ENCODE measurements at places on chromosomes 16 and 17. TPM values are rescaled to one million over a fixed set of nuclear protein-coding genes. Genes with fewer than 3 reads are reported as not detected.
A peak's percentile ranks its signal among the peaks of the same experiment; 100 is the strongest.

CHST4 gene
- total RNA-seq = not detected

TRPV3 gene
- total RNA-seq = 0.26 TPM

SGF29 gene
- total RNA-seq = 17.4 TPM

MT4 gene
- not detected for total RNA-seq

C16orf46 gene
- 1.0 TPM for total RNA-seq

ASPHD1 gene
- total RNA-seq = 4.0 TPM

SNX20 gene
- 0.36 TPM for total RNA-seq

FAM20A gene
- 0.16 TPM for total RNA-seq

EVI2A gene
- 48.6 TPM for total RNA-seq

CYB561 gene
- 4.6 TPM for total RNA-seq

CMTM2 gene
- total RNA-seq = not detected

TNS4 gene
- not detected for total RNA-seq

TOX3 gene
- total RNA-seq = not detected

TNFRSF12A gene
- total RNA-seq = 217 TPM

CA5A gene
- total RNA-seq = not detected

- DNase-seq = no peak
Observed at GRCh38 chr17:7334938-7335538, 1.3 kb upstream of the ACAP1 start.

DNA sequence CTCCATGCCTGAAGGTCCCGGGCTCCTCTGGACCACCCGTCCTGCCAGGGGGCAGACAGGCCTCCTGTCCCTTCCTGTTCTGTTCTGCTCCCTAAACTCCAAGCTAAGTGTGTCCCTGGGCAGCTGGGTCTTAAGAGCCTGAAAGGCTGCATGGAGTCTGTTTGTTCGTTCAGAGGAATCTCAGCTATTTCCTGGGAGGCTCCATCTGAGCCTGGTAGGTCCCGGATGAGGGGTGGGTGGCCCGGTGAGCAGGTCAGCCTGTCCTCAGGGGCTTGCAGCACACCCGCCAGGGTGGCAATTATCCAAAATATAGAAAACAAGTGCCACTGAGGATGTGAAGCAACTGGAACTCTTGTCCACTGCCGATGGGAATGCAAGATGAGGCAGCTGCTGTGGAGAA is 12.6 kb downstream of the ACTG1 start:
- DNase-seq = no peak

DNA sequence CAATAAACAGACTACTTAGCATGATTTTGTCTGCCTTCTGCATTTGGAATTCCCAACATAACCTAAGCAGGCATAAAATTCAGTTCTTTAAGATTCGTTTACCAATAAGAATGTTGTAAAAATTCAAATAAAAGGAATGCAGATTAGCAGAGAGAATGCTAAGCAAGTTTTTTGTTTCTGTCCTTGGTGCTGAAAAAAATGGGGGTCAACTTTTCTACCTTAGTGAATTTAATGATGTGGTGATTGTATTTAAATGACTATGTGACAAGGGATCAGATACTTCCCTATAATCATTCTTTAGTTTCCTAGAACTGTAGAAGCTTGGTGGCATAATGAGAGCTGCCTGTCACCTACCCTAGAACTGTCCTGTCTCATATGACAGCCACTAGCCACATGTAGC is 159.5 kb downstream of the RBFOX1 start:
- no peak for DNase-seq

- no peak for DNase-seq
Observed at GRCh38 chr17:68384941-68385340, 72.4 kb downstream of the WIPI1 start.

GRCh38 chr16:83785455-83785854 is 22.3 kb upstream of the HSBP1 start:
- no peak for DNase-seq

DNA sequence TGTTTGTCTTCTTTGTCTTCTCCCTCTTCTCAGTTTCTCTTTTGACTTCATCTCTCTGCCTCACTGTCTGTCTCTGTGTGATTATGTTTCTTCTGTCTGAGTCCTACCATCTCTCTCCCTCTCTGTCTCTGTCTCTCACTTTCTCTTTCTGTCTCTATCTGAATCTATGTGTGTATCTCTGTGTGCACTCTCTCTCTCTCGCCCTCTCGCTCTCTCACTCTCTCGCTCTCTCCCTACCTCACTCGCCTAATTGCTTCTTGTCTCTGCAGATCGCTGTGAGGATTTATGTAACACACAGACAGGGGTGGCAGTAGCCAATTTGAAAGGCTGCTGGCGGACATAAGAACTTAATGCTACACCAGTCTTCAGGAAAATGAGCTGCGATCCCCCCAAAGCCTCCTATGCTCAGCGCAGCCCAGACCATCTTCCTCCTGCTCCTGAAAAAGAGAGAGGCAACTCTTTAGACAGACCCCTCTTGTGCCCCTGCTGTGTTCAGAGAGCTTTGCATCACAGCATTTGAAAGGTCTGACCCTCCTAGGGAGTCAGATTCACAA is 140.9 kb downstream of the CCT6B start:
- DNase-seq = no peak

- peak; percentile 45 for DNase-seq
Observed at GRCh38 chr16:1494129-1494640, 1.0 kb downstream of the TELO2 start.

DNA sequence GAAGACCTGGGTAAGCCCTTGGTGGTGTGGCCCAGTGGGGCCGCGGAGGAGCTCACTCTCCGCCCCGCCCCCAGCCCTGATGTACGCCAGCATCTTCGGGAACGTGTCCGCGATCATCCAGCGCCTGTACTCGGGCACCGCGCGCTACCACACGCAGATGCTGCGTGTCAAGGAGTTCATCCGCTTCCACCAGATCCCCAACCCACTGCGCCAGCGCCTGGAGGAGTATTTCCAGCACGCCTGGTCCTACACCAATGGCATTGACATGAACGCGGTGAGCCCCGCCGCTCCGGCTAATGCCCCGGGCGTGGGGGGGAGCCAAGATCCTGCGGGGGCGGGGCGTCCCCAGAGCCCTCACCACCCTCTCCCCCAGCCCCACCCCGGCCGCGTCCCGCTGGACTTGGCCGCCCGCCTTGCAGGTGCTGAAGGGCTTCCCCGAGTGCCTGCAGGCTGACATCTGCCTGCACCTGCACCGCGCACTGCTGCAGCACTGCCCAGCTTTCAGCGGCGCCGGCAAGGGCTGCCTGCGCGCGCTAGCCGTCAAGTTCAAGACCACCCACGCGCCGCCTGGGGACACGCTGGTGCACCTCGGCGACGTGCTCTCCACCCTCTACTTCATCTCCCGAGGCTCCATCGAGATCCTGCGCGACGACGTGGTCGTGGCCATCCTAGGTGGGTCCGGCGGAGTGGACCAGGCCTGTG is 12.1 kb upstream of the DCAF7 start:
- DNase-seq = no peak

DNA sequence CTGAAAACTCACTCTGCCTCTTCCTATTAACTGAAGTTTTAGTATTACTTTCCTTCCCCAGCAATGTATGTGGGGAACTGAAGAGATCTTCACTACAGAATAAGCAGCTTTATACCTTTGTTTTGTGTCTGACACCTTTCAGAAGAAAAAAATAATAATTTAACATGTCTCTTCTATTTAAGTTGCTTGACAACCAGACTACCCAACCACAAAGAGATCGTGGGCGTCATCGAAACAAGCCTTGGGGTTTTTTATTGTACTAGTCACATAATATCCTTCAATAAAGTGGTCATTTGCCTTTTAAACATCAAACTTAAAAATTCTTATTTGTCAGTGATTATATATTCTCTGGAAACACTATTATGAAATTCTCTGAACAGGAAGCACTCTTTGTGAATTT is 123.7 kb downstream of the CHD9NB start:
- no peak for DNase-seq

GRCh38 chr16:20899071-20899470 is 1.1 kb downstream of the DCUN1D3 start:
- no peak for DNase-seq

GRCh38 chr16:14668556-14669223 is 25.4 kb downstream of the PLA2G10 start:
- DNase-seq = no peak

- no peak for DNase-seq
Observed at GRCh38 chr16:19909750-19910322, 25.2 kb upstream of the GPRC5B start.

GRCh38 chr16:67184453-67184994 is 761 bp upstream of the MATCAP1 start:
- no peak for DNase-seq

- DNase-seq = no peak
Observed at GRCh38 chr17:11170881-11171280, 70.1 kb upstream of the SHISA6 start.

DNA sequence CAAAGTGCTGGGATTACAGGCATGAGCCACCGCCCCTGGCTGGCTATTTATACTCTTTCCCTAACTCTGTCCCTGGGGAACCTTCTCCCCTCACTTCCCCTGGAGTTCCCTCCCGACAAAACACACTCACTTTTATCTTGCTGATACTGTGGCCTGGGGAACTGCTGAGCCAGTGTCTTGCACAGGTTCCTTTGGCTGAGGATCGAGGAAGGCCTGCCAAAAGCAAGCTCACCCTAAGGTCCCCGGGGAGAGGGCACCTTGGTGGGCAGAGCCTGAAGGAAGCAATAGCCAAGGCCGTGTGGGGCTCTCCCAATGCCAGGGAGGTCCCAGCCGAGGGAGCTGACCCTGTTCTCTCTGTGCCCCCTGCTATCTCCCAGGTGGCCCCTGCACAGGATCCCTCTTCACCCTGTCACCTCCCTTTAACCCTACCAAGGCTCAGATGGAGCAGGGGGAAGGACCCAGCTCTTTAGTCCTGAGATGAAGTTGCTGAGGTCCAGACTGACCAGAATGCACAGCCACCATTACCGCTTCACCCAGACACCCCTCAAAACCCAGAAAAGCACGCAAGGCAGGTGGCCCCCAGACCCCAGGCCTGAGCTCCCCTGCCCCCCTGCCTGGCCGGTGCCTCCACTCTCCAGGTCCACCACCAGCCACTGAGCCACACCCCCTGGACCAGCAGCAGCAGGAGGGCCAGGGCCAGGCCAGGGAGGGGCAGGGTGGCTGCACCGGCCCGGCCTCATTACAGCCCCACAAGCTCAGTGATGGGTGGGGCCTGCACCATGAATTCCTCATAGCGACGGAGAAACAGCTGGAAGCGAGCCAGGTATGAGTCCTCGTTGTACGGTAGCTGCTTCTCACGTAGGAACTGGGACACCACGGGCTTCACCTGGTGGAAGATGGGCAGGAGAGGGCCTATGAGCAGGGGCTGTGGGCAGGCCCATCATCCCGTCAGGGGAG is 5.1 kb upstream of the FDXR start:
- no peak for DNase-seq

GRCh38 chr16:49484451-49484849 is 110.8 kb downstream of the C16orf78 start:
- DNase-seq = no peak

GRCh38 chr17:77598241-77598620 is 360.3 kb upstream of the TNRC6C start:
- no peak for DNase-seq

DNA sequence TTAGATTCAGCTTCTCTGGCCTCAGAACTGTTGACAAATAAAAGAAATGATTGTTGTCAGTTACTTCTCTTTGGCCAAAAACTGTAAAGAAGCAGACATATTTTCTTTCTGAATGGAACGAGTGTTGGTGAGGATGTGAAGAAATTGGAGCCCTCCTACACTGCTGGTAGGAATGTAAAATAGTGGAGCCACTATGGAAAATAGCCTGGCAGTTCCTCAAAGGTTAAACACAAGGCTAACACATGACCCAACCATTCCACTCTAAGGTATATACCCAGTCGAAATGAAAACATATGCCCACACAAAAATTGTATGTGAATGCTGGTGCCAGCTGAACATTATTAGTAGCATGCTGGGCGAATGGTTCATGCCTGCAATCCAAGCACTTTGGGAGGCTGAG is 14.2 kb upstream of the KRT24 start:
- no peak for DNase-seq

- no peak for DNase-seq
Observed at GRCh38 chr17:38794221-38794620, 5.1 kb downstream of the PIP4K2B start.

GRCh38 chr17:52027620-52028295 is 130.8 kb downstream of the CA10 start:
- DNase-seq = peak; percentile 64

DNA sequence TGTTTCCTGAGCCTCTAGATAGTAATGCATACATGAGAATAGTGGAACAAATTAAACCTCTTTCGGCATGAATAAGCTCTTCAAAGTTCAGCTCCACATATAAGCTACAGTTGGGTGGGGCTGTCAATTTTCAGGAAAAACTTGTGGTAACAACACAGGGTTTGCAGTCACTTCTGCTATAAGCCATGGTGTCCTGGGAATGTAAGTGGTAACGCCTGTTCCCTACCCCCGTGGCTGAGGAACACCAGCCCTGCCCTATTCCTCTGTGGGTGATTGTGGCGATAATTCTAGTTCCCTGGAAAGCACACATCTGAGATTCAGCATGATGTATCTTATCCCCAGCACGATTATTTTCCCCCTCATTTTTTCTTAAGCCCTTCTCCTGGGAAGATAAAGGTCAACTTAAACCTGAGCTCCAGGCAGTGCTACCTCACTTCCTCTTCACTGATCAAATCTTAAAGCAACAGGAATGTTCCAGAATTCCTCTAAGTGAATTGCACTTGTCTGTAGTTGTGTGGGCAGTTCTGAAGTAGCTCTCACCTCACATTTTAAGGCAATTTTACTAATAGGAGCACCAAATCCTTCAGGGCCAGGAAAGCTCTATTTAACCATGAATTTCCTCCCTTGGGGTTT is 500.7 kb upstream of the HSBP1 start:
- no peak for DNase-seq

DNA sequence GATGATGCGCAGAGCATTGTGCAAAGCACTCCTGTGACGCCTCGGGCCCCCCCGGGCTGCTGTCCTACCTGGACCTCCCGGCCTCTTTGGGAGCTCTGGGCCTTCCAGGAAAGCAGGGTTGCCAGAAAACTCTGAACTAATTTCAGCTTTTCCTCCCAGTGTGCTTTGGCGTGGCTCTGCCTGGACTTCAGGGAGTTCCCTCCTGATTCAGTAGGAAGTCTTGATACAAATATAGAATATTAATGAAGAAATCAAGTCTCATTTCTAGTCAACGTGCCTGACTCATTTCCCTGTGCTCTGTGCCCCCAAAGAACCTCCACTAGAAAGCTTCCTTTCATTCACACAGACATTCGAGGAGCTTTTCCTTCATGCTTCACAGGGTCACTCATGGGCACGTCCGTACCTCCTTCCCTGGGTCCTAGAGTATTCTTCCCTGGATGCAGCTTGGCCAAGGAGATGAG is 84.0 kb upstream of the NOL11 start:
- DNase-seq = no peak

GRCh38 chr16:75818491-75818890 is 92.2 kb upstream of the CPHXL start:
- no peak for DNase-seq
